ENCODE measurements at places on chromosomes 6 and 20.

DNA sequence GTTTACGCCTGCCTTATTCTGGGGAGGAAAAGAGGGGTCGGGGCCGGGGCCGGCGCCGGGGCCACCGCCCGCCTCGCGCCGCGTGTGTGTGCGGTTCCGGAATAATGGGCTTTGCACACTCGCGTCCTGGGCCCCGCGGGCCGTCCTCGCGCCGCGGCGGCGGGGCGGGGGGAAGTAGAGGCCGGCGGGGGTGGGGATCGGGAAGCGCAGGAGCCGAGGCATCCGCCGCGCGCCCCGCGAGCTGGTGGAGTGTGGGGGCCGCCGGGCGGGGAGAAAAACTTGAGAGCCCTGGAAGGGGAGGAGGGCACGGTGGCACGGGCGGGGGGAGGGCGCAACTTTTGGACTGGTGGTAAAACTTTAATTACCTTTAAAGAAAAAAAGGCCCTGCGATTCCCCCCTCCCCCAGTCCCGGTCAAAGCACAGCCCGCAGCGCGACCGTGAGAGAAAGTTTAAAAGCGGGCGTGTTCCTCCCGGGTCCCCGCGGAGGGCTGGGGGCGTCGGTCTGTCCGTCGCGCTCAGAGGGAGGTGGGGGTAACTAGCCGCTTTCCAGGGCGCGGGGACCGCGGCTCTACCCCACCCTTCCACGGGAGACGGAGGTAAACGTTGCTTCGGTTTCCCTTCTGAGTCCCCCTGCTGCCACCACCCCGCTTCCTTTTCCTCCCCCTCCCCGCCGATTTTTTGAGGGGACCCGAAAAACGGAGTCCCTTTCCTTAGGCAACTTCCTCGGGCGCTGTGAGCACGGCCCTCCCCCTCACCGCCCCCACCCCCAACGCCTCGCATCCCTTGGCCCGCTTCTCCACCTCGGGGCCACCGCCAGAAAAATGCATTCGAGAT lies 1.9 kb downstream of the L3MBTL3 start:
- no peak for DNase-seq

DNA sequence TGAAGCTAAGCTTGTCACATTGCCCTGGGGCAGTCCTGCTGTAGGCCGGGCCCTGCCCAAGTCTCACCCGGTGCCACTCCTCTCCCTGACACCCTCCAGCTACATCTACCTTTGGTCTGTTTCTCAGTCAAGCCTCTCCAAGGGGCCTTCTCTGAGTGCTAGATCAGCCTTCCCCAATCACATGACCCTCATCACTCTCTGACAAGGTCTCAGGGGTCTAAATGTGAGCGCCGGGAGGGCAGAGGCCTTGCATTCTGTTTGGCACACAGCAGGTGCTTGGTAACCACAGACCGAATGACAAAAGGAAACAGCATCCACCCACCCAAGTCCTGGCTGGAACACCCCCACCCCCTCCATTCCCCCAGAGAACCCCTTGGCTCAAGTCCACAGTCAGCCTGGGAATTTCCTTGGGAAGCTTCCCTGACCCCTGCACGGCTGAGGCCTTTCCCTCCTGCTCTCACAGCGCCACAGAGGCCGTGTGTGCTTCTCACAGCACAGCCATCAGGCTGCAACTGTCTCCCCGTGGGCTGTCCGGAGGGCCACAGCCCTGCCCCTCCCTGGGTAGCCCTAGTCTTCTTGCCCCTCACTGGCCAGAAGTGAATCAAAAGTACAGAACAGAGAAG lies 32.9 kb downstream of the PKIG start:
- no peak for DNase-seq

- DNase-seq: no peak
Observed at GRCh38 chr6:971981-972640, 279.2 kb upstream of the EXOC2 start.

DNA sequence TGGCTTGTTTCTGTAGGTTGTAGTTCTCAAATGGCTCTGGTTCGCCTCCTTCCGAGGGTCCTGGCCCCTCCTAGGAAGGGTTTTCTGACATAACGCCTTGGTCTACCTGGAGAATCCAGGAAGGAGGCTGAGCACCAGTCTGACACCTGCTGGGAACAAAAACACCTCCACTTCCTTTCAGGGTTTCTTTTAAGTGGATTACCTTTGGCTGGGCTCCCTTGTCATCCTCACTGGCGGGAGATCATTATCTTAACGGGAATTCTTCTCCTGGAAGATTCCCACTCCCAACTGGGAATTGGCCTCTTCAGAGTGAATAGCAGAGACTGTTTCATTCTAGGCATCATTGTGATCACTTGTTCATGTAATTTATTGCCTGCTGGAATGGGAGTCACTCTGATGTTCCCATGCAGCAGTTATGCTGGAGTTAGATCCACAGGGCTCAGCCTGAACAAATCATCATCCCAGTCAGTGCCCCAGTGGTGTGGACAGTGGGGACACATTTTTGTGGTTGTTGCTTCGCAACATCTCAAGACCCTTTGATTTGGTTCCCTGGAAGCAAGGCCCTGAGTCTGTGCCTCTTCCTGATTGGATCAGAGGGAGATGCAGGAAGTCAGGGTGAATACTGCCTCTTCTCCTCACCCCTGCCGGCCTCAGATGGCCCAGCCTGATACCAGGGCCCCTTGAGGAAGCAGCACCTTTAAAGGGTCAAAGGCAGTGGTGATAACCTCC lies 49.1 kb downstream of the LYRM2 start:
- DNase-seq: no peak

DNA sequence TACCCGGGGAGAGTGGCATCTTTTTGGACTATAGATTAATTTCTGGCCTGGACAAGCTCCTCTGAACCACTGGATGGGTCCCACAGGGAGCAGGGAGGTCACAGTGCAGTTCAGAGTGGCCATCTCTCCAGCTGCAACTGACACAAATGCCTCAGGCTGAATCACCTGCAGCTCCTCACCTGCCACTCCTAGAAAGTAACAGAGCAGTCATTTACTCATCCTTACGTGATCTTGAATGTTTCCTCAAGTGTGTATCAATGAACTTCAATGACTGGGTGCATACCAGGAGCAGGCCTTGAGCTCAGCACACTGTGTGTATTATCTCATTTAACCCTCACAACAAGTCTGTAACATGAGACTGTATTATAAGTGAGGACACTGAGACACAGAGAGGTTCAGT lies 40.0 kb upstream of the SIRPG start:
- no peak for DNase-seq

- DNase-seq: no peak
Observed at GRCh38 chr6:122389704-122390372, 9.6 kb upstream of the HSF2 start.

GRCh38 chr6:11973238-11973637 lies 38.9 kb upstream of the HIVEP1 start:
- DNase-seq: no peak

- DNase-seq: no peak
Observed at GRCh38 chr6:126531840-126532239, 191.9 kb downstream of the CENPW start.

GRCh38 chr6:14121936-14122344 lies 4.4 kb downstream of the CD83 start:
- DNase-seq: no peak

- DNase-seq: no peak
Observed at GRCh38 chr6:55892749-55893357, 17.5 kb upstream of the BMP5 start.

Data from stimulated activated CD8-positive, alpha-beta memory T cell treated with anti-CD3 and anti-CD28 coated beads, Interleukin-4, amount 100 ng/mL, for 1 hour (primary cell).